Right ventricle myocardium superior (tissue), 1 donor: ENCODE measurements at places on chromosomes 1 and 21. TPM values are rescaled to one million over a fixed set of nuclear protein-coding genes. Genes with fewer than 3 reads are reported as not detected.
A peak's percentile ranks its signal among the peaks of the same experiment; 100 is the strongest.

The NMNAT2 gene
- 2.1 TPM for total RNA-seq

GRCh38 chr1:21217812-21218596 is 41.3 kb upstream of the EIF4G3 start:
- DNase-seq: peak; percentile 64

GRCh38 chr1:221739677-221740025 is 2.2 kb downstream of the DUSP10 start:
- no peak for DNase-seq

DNA sequence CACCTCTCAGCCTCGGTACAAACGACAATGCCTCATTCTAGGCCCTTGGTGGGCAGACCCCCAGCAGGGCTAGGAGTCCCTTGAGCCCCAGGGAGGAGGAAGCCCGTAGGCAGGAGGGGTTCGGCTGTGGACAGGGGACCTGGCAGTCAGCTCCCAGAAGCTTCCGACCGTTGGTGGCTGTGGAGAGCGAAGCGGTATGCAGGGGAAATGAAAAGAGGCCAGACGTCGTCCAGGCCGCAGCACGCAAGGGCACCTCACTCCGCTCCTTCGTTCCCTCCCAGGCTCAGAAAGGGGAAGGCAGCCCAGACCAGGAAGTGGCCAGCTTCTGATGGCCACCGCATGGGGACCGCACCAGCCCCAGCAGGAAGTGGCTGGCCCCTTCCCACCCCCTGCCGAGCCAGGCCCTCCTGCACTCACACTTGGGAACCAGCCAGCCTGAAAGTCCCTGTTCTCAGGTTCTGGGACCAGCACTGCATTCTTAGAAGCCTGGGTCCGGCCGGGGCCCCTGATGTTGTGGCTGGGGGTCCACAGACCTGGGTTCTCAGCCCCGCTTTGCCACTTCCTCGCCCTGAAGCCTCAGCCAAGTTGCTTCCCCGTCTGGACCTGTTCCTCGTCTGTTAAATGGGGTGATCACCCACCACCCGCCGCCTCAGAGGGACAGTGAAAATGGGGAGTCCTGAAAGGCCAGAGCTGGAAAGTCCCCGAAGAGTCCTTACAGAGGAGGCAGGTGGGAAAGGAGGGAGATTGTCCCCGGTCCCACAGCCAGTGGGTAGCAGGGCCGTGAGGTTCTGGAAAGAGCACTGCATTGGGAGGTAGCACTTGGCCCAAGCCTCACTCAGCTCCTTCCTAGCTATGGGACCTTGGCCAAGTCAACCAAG is 104.0 kb upstream of the RUNX3 start:
- DNase-seq: peak; percentile 72
